Glutamatergic neuron (in vitro differentiated cells): ENCODE measurements at places on chromosomes 16 and 17. TPM values are rescaled to one million over a fixed set of nuclear protein-coding genes. Genes with fewer than 3 reads are reported as not detected.

DNA sequence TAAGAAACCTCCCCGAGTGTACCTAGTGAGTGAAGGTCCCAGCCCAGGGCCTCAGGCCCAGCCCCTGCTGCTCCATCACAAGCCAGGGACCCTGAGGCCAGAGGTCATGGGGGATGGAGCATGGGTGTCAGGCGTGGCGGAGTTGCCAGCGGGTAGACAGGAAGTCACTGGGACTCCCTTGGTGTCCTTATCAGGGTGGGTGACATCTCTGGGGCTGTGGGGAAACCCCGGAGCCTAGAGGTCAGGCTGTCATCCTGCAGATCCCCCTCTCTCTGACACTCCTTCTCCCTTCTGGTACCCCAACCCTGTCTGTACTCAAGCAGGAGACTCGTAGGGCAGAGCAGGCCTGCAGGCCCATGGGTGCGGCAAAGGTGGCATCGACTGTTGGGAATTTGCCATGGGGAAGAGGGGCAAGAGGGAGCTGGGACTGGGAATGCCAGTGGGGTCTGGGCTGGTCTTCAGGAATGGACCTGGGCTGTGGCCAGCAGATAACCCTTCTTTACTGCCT lies 10.8 kb upstream of the ADGRG1 start:
- H3K27ac ChIP-seq, result no peak overlapping the region
- H3K4me3 ChIP-seq, result no peak overlapping the region
- peaks cover 9% of the 10 kb centered on the region for H3K27me3 ChIP-seq
- H3K36me3 ChIP-seq, result no peaks in the 10 kb centered on the region
- no peak for DNase-seq

- no peaks in the 10 kb centered on the region for H3K4me1 ChIP-seq
- no peak for DNase-seq
- H3K4me3 ChIP-seq, result no peak overlapping the region
- no peak overlapping the region for H3K27ac ChIP-seq
- H3K27me3 ChIP-seq, result no peaks in the 10 kb centered on the region
Measured at GRCh38 chr16:25608002-25608401, 83.8 kb upstream of the HS3ST4 start.

ZNF652 gene
- total RNA-seq, result 37.4 TPM

DNA sequence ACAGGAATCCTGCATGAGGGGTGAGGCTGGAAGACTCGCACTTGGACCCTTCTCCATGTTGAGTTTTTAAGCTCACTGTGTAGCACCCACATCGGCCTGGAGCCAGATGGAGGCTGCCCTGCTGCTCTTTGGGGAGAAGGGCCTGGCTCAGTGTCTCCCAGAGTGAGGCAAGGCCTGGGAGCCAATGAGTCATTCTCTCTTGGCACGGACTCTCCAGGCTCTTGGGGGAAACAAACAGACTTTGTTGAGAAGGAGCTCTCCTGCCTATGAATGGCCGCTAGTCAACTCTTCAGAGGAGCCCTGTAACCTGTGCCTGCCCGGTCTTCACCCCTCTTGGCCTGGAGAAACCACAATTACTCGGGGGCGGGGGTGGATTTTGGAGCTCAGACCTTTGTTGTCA lies 50.8 kb upstream of the MAF start:
- H3K4me1 ChIP-seq, result peaks cover 5% of the 10 kb centered on the region
- H3K4me3 ChIP-seq, result no peak overlapping the region
- no peak overlapping the region for H3K27ac ChIP-seq
- peaks cover 3% of the 10 kb centered on the region for H3K27me3 ChIP-seq
- no peak for DNase-seq
- H3K36me3 ChIP-seq, result no peaks in the 10 kb centered on the region

DNA sequence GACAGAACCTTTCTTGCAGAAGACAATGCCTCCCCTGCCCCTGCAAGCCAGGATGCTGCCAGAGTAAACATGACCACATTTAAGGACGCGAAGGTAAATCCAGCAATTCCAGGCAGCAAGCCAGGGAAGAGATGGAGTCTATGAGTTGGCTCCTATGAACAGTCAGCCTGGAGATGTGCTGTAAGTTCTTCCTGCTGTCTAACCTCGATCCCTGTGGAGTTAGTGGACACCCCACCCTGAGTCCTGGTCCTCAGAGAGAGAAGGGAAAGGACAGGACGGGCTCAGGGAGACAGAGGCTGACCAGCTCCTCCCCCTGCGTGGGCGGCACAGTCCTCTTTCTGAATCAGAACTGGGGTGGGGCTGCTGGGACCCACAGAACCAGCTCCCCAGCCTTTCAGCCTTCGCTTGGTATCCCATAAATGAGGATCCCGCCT lies 24.9 kb downstream of the CDC42EP4 start:
- peaks cover 18% of the 10 kb centered on the region for H3K27me3 ChIP-seq
- H3K4me1 ChIP-seq, result peaks cover 51% of the 10 kb centered on the region
- no peaks in the 10 kb centered on the region for H3K36me3 ChIP-seq
- no peak overlapping the region for H3K27ac ChIP-seq
